ENCODE measurements at places on chromosomes 6 and 20. TPM values are rescaled to one million over a fixed set of nuclear protein-coding genes. Genes with fewer than 3 reads are reported as not detected.
A peak's percentile ranks its signal among the peaks of the same experiment; 100 is the strongest.

- ATAC-seq = no peak
Observed at GRCh38 chr20:3692706-3693294, 11.0 kb upstream of the ADAM33 start.

- ATAC-seq = no peak
Observed at GRCh38 chr6:150176659-150177058, 33.8 kb downstream of the PPP1R14C start.

DNA sequence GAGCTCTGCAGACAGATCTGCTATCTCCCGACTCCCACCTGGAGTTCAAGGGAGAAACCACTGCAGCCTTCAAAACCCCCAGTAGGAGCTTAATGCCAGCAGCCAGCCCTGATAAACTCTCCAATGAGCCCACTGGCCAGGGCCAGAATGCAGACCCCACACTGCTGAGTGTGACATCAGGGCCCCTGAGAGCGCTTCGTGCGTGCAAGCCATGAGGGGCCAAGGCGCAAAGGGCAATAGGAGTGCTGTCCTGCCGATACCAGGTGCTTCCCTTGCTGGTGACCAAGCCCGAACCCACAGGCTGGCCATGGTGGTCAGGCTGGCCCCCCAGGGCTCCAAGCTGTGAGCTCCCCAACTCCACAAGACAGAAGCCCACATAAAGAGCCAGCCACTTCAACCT is 33.2 kb upstream of the CST7 start:
- ATAC-seq = no peak

GRCh38 chr6:113432521-113433334 is 424.4 kb upstream of the MARCKS start:
- ATAC-seq = no peak

DNA sequence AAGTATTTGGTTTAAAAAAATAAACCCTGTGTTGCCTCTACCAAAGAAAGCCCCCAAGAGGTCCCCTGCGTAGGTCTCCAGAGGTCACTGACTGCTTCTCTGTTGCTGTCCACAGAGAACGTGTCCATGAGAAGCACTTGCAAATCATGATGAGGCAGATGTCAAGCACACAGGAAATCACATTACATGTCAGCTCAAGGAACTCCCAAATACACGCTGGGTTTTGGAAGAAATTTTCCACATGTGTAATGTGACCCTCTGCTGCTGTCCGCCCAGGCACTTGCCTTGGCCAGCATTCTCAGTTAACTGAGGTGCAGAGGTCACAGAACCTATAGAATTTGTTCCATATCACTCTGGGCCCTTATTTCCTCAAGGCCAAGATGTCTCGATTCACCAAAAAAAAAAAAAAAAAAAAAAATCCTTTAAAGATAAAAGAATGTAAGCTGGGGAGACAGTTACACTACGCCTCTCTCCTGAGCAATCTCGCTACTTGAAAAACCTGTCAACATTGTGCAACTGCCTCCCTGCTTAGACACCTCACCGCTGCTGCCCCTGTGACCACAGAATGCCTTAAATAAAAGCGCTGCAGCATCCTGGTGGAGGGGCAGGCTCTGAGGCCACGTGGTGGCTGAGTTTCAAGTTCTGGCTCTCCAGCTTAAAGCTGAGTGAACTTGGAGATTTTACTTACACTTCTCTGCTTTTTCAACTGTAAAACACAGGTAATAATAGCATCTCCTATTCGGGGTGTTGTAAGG is 42.3 kb downstream of the SLC22A23 start:
- peak; percentile 61 for ATAC-seq

DNA sequence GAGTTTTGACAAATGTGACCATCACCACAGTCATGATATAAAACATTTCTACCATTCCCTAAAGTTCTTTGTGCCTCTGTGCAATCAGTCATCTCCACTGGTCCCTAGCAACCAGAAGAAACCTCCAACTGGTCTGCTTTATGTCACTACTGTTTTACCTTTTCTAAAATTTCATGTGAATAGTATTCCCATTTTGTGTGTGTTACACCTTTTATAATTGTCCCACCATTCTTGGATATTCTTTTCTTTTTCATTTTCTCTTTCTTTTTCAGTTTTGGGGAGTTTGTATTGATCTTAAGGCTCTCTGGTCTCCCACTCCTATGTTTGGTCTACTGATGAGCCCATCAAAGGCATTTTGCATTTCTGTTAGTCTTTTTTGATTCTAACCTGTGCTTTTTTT is 95.4 kb downstream of the NCOA3 start:
- ATAC-seq = no peak

GRCh38 chr6:79137671-79138070 is 59.6 kb upstream of the PHIP start:
- no peak for ATAC-seq

- no peak for ATAC-seq
Observed at GRCh38 chr6:144657691-144658090, 372.6 kb downstream of the UTRN start.

DNA sequence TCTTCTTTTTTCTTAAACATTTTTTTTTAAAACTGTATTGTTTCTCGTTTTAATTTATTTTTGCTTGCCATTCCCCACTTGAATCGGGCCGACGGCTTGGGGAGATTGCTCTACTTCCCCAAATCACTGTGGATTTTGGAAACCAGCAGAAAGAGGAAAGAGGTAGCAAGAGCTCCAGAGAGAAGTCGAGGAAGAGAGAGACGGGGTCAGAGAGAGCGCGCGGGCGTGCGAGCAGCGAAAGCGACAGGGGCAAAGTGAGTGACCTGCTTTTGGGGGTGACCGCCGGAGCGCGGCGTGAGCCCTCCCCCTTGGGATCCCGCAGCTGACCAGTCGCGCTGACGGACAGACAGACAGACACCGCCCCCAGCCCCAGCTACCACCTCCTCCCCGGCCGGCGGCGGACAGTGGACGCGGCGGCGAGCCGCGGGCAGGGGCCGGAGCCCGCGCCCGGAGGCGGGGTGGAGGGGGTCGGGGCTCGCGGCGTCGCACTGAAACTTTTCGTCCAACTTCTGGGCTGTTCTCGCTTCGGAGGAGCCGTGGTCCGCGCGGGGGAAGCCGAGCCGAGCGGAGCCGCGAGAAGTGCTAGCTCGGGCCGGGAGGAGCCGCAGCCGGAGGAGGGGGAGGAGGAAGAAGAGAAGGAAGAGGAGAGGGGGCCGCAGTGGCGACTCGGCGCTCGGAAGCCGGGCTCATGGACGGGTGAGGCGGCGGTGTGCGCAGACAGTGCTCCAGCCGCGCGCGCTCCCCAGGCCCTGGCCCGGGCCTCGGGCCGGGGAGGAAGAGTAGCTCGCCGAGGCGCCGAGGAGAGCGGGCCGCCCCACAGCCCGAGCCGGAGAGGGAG is 580 bp downstream of the VEGFA start:
- ATAC-seq = peak; percentile 22

DNA sequence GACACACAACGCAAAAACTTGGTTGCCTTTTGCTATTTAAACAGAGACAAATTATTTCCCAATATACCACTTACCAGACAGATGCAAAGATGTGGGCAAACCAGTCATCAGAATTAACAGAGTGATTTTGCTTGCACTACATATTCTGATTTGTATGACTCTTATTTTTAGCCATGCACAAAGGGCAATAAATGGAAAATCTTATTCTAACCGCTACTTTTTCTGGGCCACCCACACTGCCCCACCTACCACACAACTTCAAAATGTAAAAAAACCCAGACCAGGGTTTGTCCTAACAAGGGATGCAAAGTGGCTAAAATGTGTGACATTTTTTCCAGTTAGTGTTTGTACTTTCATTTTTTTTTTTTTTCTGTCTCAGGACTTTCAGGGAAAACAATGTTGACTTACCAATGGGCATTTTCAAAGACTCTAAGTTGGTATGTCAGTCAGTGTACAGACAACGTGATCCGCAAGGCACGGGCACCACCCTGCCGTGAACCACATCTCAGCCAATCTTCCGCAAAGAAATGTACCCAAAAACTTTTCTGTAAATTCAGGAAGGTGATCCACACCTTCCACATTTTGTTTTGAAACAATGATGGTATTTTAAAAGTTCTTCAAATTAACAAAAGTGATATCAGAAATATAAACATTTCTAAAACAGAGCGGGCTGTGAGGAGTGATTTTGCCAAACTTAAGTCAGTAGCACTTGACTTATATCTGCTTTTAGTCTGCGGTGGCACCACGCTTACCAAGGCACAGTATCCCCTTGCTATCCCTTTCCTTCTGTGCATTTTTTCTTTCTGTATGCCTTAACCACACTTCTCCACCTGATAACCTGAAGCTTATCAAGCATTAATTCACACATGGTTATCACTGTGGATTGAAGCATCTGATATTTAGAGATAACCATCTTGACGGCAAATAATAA is 185.6 kb downstream of the GJA10 start:
- ATAC-seq = no peak

GRCh38 chr6:108902382-108902792 is 54.2 kb downstream of the ARMC2 start:
- ATAC-seq = no peak

GRCh38 chr6:64170316-64170715 is 534.7 kb downstream of the PHF3 start:
- ATAC-seq = no peak

GRCh38 chr6:147740326-147740725 is 231.8 kb downstream of the SAMD5 start:
- ATAC-seq = no peak

- ATAC-seq = no peak
Observed at GRCh38 chr6:31035862-31036497, 25.7 kb downstream of the MUC22 start.

GRCh38 chr6:136521427-136521826 is 28.8 kb downstream of the MAP7 start:
- no peak for ATAC-seq

DNA sequence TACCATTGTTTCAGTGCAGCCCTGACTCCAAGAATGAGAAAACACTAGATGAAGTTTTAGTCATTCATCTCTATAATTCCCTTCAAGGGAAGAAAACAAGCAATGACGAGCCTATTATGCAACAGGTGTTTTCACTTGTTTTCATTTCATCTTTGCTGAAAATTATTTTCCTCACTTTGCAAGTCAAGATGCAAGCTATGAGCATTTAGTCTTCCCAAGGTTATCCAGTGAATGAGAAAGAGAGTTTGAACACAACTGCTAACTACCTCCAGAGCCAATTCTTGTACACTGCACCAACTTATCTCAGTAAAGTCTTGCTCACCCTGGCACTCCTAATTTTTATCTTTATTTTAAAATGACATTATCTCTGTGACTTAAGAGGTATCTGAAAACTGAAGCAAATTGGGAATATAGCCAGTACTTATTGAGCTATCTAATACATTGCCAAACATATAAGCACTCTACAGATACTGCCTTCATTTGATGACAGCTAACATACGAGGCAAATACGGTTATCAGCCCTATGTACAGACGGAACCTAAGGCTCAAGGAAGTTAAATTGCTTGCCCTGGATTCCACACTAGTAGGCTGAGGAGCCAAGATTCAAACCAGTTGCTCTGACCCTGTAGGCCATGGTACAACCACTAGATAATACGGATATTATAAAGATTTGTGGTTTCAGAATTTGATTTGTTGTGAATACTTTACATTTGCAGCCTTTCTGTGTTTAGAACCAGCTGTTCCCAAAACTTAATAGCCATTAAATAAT is 36.8 kb downstream of the MOXD1 start:
- ATAC-seq = no peak

- ATAC-seq = no peak
Observed at GRCh38 chr6:25061289-25061936, 125.7 kb upstream of the RIPOR2 start.

GRCh38 chr6:4364172-4364571 is 228.8 kb upstream of the ECI2 start:
- ATAC-seq = no peak

DNA sequence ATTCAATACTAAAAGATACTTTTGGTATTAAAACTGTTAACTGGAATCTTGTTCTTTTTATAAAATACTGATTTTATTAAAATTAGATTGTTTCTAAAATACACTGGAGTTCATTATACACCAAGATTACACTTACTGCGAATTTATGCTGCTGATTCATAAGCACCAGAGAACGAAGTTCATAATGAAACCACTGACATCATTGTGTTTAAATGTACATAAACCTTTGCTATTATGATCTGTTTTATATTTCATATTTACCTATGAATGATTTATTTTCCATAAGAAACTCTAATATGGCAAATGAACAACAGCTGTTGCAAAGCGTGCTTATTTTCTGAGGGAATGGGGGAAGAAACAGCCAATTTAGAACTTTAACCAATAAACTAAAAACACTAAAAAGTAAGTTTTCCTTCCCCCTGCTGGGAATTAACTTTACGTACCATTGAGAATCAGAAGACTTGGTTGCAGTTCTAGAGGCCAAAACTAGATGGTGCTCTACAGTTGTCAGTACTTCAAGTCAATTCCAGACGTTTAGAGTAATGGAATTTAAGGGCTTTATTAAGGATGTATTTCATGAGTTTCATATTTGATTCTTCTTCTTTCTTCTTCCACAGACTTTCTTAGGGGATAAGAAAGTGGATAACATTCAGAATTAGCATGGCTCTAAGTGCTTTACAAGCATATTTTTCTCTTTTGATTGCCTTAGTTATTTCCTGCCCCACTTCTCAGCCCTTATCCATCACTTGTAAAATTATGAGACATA is 30.8 kb upstream of the COL19A1 start:
- ATAC-seq = no peak

DNA sequence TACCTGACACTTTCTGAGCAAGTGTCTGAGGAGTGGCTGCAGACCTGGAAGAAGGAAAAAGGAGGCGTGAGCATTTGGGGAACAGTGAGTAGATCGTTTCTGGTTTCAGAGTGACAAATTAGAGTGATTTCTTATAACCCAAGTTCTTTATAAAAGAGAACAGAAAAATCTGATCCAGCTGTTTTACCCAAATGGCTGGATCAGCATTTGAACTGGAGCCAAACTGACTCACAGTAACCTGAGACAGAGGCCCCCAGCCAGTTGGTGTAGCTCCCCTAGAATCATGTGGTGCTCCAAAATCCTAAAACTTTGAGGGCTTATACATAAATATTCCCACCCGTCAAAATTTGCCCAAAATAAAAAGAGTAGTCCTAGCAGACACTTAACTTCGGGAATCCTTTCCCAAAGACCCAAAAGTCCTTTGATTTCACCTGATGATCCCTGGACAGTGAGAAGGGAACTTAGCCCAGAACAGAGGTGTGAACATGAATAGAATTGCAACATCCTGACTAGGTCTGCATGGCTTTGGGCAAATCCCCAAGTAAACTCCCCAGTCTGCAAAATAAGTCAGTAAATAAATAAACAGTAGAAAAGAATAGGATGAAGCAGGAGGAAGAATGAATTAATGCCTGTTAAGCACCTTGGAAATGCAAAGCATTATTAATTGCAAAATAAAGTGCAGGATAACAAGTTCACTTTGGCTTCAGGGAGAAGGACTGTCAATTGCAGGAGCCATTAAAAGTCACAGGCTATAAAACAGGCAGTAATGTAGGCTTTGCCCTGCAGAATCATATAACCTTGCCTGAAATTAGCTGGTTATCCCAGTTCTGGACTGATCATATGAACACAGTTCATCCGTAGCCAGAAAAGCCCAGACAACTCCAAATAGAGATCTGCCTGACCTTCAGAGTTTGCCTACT is 262.0 kb upstream of the JARID2 start:
- ATAC-seq = no peak

TFAP2A gene
- 0.18 TPM for total RNA-seq

OGFR gene
- 18.2 TPM for total RNA-seq

CASS4 gene
- total RNA-seq = 0.16 TPM

PGC gene
- total RNA-seq = not detected

NINL gene
- 16.1 TPM for total RNA-seq

MLN gene
- total RNA-seq = not detected

LSM14B gene
- total RNA-seq = 74.2 TPM

POU5F1 gene
- 286 TPM for total RNA-seq

SLC16A10 gene
- total RNA-seq = 6.8 TPM
